ENCODE measurements at places on chromosomes 7 and 10. TPM values are rescaled to one million over a fixed set of nuclear protein-coding genes. Genes with fewer than 3 reads are reported as not detected.

- no peak overlapping the region for H3K4me3 ChIP-seq
- H3K4me1 ChIP-seq, result peaks cover 45% of the 10 kb centered on the region
- no peak for DNase-seq
- peak overlapping the region; percentile 80 for H3K27ac ChIP-seq
These were observed 21.8 kb upstream of the SH2D4B start for GRCh38 chr10:80515941-80516340.

DNA sequence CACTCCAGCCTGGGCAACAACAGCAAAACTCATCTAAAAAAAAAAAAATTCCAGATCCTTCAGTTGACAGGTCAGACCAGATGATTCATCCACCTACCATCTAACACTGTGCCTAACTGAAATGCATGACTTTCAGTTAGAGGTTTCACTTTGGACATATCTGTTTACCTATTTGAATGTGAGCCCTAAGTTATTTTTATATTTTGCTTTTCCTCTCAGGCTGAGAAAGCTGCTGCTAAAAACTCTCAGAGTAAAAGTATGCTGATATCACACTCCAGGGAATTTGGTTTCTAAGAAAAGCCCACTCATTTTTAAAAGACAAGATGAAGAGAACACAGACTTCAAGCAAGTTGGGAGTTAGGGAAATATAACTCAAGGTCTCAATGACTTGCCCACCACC lies 126.0 kb downstream of the SGMS1 start:
- H3K4me3 ChIP-seq, result peak overlapping the region; percentile 10
- H3K4me1 ChIP-seq, result peaks cover 18% of the 10 kb centered on the region
- H3K27me3 ChIP-seq, result no peaks in the 10 kb centered on the region
- peak overlapping the region; percentile 21 for H3K27ac ChIP-seq
- DNase-seq, result no peak

DNA sequence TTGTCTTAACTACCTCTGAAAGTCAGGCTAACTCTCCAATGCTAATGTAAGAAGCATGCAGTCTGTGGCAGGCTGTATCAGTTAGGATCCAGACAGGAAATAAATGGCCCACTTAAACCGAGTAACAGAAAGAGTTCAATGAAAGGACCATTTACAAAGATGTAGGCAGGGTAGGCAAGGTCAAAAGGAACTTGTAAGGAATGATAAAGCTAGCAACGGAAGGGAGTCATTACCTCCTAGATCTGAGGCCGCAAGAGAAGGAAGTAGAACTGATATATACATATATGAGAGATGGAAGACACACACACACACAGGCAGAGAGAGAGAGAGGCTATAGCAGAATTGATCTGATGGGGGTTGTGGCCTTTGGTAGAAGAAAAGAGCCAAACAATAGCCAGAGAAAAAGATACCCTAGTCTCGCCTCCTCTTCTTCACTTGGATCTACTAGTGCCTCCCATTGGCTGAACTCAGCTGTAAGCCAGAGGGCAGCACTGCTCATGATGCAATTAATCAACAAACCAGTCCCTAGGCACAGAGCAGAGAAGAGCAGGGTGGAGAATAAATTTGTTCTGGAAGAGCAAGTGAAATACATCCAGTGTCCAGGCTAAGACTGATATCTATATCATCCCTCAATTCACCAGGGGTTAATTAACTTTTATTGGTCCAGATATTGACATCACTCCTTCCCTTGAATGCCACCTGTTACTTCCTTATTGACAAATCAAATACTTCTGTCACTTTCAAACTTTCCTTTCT lies 91.2 kb downstream of the LSMEM1 start:
- H3K4me1 ChIP-seq, result no peaks in the 10 kb centered on the region
- H3K4me3 ChIP-seq, result no peak overlapping the region
- no peaks in the 10 kb centered on the region for H3K27me3 ChIP-seq
- H3K36me3 ChIP-seq, result no peaks in the 10 kb centered on the region

GRCh38 chr10:4651404-4652037 lies 174.5 kb upstream of the AKR1E2 start:
- no peak for DNase-seq
- peak overlapping the region; percentile 42 for H3K4me3 ChIP-seq
- peaks cover 14% of the 10 kb centered on the region for H3K27me3 ChIP-seq
- H3K36me3 ChIP-seq, result peaks cover 4% of the 10 kb centered on the region

CYP3A4 gene
- total RNA-seq, result not detected

DNA sequence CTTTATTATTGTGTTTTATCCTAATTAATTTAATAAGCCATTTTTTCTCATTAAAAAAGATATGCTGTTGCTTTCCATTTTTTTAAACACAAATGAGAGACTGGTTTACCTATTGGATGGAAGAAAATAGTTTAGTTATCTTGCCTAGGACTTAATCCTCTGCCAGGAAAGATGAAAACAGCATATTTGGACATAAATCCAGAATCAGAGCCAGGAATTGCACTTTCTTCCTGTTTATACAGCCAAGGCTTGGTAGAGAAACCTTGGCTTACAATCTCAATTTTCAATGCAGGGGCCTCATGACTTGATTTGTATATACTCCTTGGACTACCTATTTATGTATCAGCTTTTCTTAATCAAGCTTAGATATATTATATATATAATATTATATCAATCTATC lies 618.8 kb upstream of the SEMA3D start:
- no peak for DNase-seq
- H3K27me3 ChIP-seq, result no peaks in the 10 kb centered on the region
- H3K4me1 ChIP-seq, result no peaks in the 10 kb centered on the region
- no peak overlapping the region for H3K27ac ChIP-seq
- no peak overlapping the region for H3K4me3 ChIP-seq

GRCh38 chr10:110861930-110862649 lies 9.6 kb upstream of the PDCD4 start:
- H3K4me3 ChIP-seq, result no peak overlapping the region
- peaks cover 88% of the 10 kb centered on the region for H3K4me1 ChIP-seq
- no peak for DNase-seq

GIMAP1 gene
- 42.1 TPM for total RNA-seq

DNA sequence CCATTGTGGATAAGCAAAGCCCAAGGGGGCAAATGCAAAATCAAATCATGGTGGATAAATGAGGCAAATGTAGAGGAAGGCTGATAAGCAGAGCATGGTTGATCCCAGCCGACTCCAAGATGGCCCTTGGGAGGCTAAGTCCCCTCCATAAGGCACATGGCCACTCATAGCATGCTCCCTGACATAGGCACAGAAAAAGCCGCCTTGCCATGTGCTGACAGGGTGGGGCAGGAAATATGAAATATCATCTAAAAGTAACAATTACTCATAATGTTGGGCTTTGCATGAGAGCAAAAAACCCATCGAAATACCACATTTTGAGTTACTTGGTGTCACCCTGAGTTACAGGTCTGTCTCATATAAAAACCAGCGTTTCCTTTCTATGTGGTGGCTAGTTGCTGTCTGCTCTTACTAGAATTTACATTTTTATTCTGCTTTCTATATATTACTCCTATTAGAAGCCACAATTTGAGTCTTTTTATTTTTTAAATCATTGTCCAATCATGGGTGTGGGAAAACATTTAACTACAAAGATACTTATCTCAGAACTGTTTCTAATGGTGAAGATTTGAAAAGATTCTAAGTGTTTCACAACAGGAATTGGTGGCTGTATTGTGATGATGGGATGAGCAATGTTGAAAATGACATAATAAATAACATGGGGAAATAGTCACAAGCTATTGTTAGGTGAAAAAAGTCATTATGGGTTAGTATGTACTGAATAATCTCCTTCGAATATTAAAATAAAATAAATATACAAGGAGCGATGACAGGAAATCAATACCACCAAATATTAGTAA lies 102.7 kb downstream of the CUBN start:
- H3K4me3 ChIP-seq, result peak overlapping the region; percentile 54
- H3K27me3 ChIP-seq, result no peaks in the 10 kb centered on the region
- peak; percentile 63 for DNase-seq
- peak overlapping the region; percentile 97 for H3K27ac ChIP-seq

- no peaks in the 10 kb centered on the region for H3K36me3 ChIP-seq
- no peak overlapping the region for H3K27ac ChIP-seq
- H3K4me1 ChIP-seq, result no peaks in the 10 kb centered on the region
- no peak for DNase-seq
These were observed 48.5 kb upstream of the SP8 start for GRCh38 chr7:20835111-20835750.

DNA sequence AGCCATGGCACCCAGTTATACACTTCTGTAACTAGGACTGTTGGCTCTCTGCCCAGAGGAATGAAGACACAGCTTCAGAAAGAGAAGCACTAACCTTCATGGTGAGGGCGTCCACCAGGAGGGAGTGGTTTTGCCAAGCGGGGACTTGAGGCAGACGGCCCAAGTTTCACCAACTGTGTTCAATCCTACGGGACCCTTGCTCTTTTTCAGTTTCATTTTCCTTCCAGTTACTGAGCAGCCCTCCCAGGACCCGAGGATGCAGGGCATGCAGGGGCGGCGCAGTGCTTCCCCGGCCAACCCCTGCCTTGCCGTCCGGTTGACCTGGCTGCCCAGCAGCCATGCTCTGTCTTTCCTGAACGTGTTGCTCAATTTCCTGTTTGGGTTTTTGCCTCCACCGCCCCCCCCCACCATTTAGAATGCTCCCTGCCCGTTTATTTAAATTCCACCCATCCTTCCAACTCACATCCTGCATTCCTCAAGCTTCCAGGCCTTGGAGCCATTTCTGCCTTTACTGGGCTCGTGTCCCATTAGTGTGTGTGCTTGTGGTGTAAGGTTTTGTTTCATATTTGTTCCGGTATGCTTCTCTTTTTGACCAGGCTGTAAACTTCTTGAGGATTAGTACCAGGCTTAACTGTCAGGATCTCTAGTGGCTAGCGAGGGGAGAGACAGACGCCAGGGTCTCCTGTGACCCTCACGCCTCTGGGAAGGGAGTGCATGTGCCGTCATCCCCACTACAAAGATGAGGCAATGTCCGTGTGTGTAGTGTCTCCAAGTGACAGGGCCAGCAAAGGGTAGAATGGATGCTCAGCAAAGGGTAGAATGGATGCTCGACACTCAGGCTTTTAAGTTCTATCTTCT lies 31.6 kb downstream of the IL15RA start:
- H3K4me3 ChIP-seq, result peak overlapping the region; percentile 57
- H3K27ac ChIP-seq, result no peak overlapping the region
- no peaks in the 10 kb centered on the region for H3K27me3 ChIP-seq
- DNase-seq, result no peak
- no peaks in the 10 kb centered on the region for H3K36me3 ChIP-seq
- H3K4me1 ChIP-seq, result peaks cover 6% of the 10 kb centered on the region

GRCh38 chr10:133162178-133162909 lies 2.3 kb downstream of the KNDC1 start:
- H3K4me1 ChIP-seq, result no peaks in the 10 kb centered on the region
- no peak overlapping the region for H3K4me3 ChIP-seq
- DNase-seq, result no peak

DNA sequence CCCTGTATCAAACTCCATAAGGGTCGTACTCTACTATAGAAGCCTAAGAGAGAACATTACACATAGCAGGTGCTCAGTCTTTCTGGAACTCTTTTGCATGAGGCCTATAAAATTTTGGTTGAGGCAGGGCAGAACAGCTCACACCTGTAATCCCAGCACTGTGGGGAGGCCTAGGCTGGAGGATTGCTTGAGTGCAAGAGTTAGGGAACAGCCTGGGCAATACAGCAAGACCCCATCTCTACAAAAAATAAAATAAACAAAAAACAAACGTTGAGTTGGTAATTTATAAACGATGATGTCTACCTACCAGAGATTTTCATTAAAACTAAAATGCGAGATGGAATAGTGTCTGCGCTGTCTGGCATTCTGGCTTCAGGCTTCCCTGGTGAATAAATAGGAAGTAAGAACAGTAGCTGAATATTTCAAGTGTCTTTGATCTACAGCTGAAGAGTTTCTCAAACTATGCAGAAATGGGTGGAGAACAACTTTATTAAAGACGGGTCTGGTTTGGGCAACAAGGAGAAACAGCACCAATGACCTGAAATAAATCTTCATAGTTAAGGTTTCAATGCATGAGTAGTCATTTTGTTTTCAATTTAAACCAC lies 774 bp downstream of the PON2 start:
- DNase-seq, result no peak
- peaks cover 5% of the 10 kb centered on the region for H3K4me1 ChIP-seq
- H3K27ac ChIP-seq, result peak overlapping the region; percentile 1
- H3K36me3 ChIP-seq, result no peaks in the 10 kb centered on the region
- peak overlapping the region; percentile 68 for H3K4me3 ChIP-seq
- H3K27me3 ChIP-seq, result peaks cover 4% of the 10 kb centered on the region

- H3K27me3 ChIP-seq, result peaks cover 11% of the 10 kb centered on the region
- no peaks in the 10 kb centered on the region for H3K36me3 ChIP-seq
- H3K27ac ChIP-seq, result no peak overlapping the region
- no peak for DNase-seq
- peaks cover 8% of the 10 kb centered on the region for H3K4me1 ChIP-seq
These were observed 3.8 kb upstream of the GRIFIN start for GRCh38 chr7:2480070-2480408.

GRCh38 chr10:5988336-5988920 lies 11.1 kb upstream of the IL15RA start:
- DNase-seq, result no peak
- H3K4me3 ChIP-seq, result no peak overlapping the region
- peaks cover 7% of the 10 kb centered on the region for H3K36me3 ChIP-seq

GRCh38 chr10:69119896-69120295 lies 4.1 kb upstream of the VPS26A start:
- no peak for DNase-seq
- H3K36me3 ChIP-seq, result peaks cover 3% of the 10 kb centered on the region
- no peak overlapping the region for H3K4me3 ChIP-seq
- H3K27ac ChIP-seq, result no peak overlapping the region
- H3K27me3 ChIP-seq, result peaks cover 8% of the 10 kb centered on the region

DNA sequence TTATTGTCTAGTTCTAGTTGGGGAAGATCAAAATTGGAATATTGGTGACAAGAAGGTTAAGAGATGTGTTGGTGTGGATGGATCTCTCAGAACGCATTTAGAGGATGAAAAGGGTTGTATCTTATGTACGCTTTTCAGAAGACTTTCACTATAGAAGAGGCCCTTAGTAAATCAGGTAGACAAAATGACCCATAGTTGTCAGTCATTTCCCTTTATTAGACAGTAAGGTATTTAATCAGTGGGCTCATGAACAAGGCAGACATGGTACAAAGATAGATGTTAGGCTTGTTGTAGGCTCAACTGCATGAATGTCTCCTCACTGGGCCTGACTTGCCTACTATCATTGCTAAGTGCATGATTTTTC lies 359.2 kb downstream of the PHF14 start:
- no peak overlapping the region for H3K4me3 ChIP-seq
- no peaks in the 10 kb centered on the region for H3K36me3 ChIP-seq
- no peak for DNase-seq
- no peaks in the 10 kb centered on the region for H3K4me1 ChIP-seq
- no peaks in the 10 kb centered on the region for H3K27me3 ChIP-seq
- no peak overlapping the region for H3K27ac ChIP-seq

Data from activated naive CD8-positive, alpha-beta T cell treated with anti-CD3 and anti-CD28 coated beads, Interleukin-2, amount 10 ng/mL, durations not matched to agents 7 days and 5 days (primary cell).